ENCODE measurements at places on chromosomes 11 and 22.

DNA sequence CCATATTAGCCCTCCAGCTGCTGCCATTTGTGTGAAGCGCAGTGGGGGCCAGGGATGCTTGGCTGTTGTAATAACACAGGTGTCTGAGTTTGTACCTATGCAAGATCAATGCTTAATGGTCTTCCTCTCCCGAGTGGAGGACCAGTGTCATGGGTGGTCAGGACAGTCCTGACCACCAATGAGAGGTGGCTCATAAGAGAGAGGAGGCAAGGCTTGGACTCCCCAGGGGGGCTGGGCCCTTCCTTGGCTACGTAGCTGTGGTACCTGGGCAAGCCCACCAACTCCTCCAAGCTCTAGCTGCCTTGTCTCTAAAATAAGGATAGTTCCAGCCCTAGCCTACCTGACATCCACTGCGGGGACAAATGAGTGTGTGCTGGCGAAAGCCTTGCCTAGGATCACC lies 79.2 kb downstream of the OSBP2 start:
- DNase-seq = no peak

- no peak for DNase-seq
These were observed 14.6 kb downstream of the MRGPRF start for GRCh38 chr11:68998390-68998911.

GRCh38 chr11:65310215-65310614 lies 4.5 kb upstream of the CDC42EP2 start:
- DNase-seq = no peak

GRCh38 chr22:50009251-50009650 lies 3.3 kb downstream of the IL17REL start:
- DNase-seq = no peak

GRCh38 chr11:9633679-9634078 lies 30.2 kb upstream of the SWAP70 start:
- DNase-seq = no peak

GRCh38 chr11:41486424-41486823 lies 27.0 kb upstream of the LRRC4C start:
- no peak for DNase-seq
